ENCODE measurements at places on chromosomes 12 and 14. TPM values are rescaled to one million over a fixed set of nuclear protein-coding genes. Genes with fewer than 3 reads are reported as not detected.

Gene TAS2R13
- not detected for polyA plus RNA-seq

Gene PLEKHD1
- 0.05 TPM for polyA plus RNA-seq

Gene LRFN5
- 0.24 TPM for polyA plus RNA-seq

Gene KRT4
- polyA plus RNA-seq, result 8,130 TPM

Gene SPTB
- 0.11 TPM for polyA plus RNA-seq

Gene KCNH3
- 0.24 TPM for polyA plus RNA-seq

Gene SLC7A7
- 1.5 TPM for polyA plus RNA-seq

Gene FLVCR2
- 2.2 TPM for polyA plus RNA-seq

Gene GPR132
- polyA plus RNA-seq, result 0.47 TPM

Gene BIN2
- polyA plus RNA-seq, result 1.7 TPM

Gene CIT
- 2.9 TPM for polyA plus RNA-seq

Gene AQP2
- polyA plus RNA-seq, result not detected

Gene CCDC175
- polyA plus RNA-seq, result not detected

Gene DICER1
- 9.2 TPM for polyA plus RNA-seq

Gene ABHD12B
- 0.45 TPM for polyA plus RNA-seq

Gene PRR4
- polyA plus RNA-seq, result 3.3 TPM

Gene HAL
- polyA plus RNA-seq, result 1.1 TPM

Gene PCED1B
- 1.2 TPM for polyA plus RNA-seq
